SJSA1 (cell line): ENCODE measurements at places on chromosomes 6 and 20. TPM values are rescaled to one million over a fixed set of nuclear protein-coding genes. Genes with fewer than 3 reads are reported as not detected.

The EFCAB8 gene
- total RNA-seq, result 0.06 and 0.08 TPM in 2 replicates

The CST4 gene
- total RNA-seq, result not detected in 2 replicates

The RAB32 gene
- total RNA-seq, result 88.6 and 146 TPM in 2 replicates

The PAQR8 gene
- total RNA-seq, result 5.8 and 10.0 TPM in 2 replicates

The TCP11 gene
- 0.60 and 1.6 TPM in 2 replicates for total RNA-seq

The SNRPB2 gene
- total RNA-seq, result 114 and 171 TPM in 2 replicates

DNA sequence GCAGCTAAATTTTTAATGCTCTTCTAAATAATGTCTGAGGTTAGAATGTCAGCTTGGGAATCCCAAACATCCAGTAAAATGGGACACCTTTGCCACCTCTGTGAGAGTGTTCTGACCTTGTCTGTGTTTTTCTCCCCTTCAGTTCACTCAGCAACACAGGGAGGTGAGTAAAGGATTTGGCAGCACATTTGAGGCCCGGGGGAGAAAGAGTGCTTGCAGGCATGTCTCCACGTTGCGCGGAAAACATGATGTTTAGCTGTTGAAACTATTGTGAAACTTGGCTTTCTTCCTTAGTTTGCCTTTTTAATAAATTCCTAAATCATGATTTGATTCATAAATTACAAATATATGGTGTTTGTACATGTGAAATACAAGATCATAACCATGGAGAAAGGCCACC, 707.8 kb upstream of the FLRT3 start:
- no peak for DNase-seq

DNA sequence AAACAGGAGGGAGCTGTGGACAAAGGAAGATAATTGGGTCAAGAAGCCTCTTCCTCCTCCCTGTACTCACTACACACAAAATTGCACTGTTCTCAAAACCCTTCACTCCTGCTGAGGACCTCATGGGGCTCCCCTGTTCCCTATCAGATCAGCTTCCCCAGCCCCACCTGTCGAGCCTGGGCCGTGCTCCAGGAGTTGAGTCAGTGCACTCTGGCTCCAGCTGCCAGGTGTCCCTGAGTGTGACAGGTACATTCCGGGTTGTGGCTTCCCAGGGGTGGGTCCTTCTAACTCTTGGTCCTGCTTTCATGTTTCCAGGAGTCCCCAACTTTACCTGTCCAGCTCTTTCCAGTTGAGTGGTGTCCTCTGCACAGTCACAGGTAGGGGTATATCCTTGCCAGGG, 8.4 kb downstream of the RAB5IF start:
- no peak for DNase-seq

DNA sequence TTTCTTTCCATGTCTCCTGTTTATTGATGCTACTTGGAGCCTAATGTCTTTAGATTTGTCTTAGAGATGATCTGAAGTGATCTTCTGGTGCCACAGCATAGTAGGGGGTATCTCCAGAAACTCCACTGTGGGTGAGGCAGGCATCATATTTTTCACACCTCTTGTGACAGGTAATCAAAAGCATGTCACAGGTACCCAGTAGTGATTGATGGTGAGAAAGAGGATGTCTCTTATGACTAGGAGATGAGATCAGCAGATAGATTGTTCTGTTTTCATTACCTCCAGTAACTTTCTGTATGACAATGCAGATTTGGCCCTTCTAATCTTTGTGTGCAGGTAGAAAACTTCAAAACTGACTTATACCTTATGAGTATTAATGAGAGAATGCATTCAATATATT, 13.5 kb downstream of the NCOA7 start:
- no peak for DNase-seq

GRCh38 chr6:53154071-53154470, 5.4 kb upstream of the GCM1 start:
- no peak for DNase-seq

DNA sequence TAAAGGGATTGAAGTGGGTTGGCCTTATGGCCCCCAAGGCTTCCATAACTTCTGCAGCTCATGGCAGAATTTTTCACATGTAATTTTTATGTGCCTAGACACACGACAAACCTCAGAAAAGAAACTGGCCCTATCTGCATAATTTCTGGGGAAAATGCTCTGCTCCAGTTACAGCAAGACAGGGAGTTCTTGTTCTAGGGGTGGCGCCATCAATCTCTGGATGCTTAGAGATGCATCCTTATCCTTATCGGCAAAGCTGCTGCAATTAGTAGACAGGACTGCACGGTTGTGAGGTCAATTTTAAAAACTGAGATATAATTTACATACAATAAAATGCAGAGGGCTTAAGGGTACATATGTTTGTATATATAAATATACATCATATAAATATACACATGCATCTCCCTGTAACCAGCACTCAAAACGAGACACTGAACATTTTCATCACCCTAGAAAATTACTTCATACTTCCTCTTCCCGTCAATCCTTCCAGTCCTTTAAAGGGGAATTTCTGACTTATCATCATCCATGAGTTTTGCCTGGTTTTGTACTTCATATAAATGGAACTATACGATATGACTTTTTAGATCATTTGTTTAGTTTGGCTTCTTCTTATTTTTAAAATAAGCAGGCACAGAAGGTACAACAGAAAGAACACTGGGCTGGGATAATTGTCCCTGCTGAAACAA, 10.2 kb downstream of the ELMO2 start:
- no peak for DNase-seq

GRCh38 chr20:17747431-17747846, 47.7 kb downstream of the BANF2 start:
- DNase-seq, result peak; percentile 67

- no peak for DNase-seq
Observed at GRCh38 chr20:58784321-58785074, 66.2 kb downstream of the GNAS-AS1 start.

DNA sequence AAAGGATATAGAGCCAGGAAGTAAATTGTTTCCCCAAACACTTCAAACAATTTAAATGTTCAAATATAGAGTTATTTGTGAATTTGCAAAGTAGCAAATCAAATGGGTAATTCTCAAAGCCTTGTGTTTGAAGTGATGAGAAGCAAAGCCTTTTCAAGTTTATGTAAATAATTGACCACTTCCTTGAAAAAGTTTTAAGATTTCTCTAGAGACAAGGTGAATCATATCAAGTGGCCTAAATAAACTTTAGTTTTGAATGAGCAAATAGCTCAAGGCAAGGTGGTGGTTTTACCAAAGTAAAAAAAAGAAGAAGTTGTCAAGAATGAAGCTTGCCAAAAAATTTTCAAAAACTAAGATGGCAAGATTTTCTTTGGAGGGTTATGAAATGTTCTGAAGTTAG, 42.6 kb upstream of the IFNGR1 start:
- no peak for DNase-seq

DNA sequence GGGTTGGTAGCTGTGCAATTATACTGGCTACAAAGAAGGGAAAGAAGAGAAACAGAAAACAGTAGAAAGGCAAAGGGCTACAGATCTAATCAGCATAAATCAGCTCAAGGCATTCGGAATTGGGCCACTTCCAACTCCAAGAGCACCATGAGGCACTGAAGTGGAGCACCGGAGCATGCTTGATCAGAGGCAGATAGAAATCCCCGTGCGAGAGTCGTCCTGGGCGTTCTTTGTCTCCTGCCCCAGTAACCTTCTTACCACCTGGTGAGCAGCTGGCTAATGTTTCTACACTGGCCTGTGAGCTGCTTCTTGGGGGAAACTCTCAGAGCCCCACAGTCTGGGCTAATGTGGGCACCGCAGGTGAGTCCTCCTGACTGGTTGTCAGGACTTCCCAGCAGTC, 16.7 kb downstream of the NEDD9 start:
- DNase-seq, result no peak

- DNase-seq, result no peak
Observed at GRCh38 chr6:37109714-37110499, 60.0 kb upstream of the PIM1 start.

GRCh38 chr6:157980288-157981131, 1.2 kb upstream of the SYNJ2 start:
- DNase-seq, result no peak
